Iris pigment epithelial cell (primary cell): ENCODE measurements at places on chromosomes 12 and 14.
A peak's percentile ranks its signal among the peaks of the same experiment; 100 is the strongest.

DNA sequence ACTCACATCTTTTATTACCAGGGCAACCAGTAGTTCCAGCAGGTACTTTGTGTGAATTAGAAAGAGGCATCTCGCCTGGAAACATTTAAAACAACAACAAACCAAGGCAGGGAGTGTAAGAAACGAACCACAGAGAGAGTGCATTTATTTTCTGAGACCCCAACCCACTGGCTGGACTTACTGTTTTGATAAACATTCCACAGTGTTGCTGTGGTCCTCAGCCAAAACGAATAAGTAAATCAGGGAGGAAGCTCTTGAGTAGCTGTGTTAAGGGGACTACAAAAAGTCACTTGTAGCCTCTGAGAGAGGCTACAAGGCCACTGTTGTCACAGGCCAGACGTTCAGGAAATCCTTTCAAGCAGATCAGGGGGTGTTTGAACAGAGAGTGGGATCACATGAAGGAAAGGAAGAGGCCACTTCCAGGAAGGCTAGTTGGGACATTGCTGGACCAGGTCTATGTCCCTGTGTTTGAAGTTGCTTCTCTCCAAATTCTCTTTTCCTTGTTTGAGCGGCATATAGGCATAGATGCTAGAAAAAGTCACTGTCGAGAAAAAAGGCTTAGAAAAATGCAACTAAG is 33.8 kb downstream of the DMAC2L start:
- no peak for DNase-seq

- peak; percentile 51 for DNase-seq
Observed at GRCh38 chr12:24839268-24839791, 109.6 kb downstream of the BCAT1 start.

DNA sequence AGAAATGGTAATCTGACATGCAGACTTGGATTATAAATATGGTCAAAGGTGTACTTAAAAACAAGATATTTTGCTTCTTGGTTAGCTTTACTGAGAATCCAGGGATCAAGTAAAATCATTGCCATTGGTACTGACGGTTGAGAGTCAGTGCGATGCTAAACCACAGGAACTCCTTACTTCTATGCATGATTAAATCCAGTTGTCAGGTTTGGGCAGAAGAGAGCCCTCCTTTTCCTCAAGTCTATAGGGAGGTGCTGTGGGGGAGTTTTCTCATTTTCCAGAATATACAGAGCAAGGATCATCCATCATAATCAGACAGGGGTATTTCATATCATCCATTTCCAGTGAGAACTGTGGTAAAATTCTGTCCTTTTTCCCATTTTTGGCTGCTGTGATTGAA is 839.1 kb downstream of the NRXN3 start:
- DNase-seq: no peak

DNA sequence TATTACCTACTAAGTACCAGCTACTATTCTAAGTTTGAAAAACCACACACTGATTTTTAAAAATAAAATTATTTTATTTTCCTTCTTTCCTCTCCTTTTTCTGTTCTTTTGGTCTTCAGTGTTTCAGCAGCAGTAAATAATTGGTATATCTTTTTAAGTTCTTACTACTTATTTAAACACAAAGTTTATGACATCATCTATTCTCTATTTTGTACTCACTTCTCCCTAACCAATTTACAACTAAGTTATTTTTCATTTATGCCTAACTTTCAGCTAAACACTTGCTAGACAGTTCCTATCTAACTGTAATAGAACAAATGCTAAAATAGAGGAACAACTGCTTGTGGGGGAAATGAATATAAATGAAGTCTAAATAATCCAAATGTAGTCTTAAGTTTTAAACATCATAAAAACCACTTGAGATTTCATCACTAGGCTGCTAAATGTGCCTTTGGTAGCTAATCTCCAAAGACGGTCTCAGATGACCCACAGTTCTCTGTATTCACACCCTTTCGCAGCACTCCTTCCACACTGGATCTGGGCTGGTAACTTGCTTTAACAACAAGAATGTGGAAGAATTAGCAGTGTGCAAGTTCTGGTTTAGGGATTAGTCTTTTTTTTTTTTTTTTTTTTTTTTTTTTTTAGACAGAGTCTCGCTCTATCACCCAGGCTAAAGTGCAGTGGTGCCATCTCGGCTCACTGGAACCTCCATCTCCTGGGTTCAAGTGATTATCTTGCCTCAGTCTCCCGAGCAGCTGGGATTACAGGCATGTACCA is 41.0 kb downstream of the TFCP2 start:
- DNase-seq: no peak

GRCh38 chr12:48160807-48161206 is 3.5 kb upstream of the ASB8 start:
- DNase-seq: peak; percentile 21

DNA sequence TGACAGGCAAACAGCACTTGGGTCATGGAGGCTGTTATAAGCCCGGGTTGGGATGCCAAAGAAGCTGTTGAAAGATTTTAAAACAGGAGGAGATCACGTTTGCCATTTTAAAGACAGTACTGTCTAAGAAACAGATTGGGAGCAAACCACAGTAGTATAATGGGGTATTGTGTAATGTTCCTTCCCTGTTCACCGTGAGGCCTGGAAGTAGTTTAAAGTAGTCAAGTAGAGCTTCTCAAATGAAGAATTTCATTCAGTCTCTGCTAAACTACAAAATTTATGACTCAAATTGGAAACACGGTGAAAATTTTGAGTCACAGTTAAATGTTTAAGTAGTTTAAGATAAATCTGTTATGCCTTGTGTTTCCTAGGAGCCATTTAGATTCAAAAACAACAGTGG is 35.8 kb downstream of the ATP2A2 start:
- peak; percentile 88 for DNase-seq

DNA sequence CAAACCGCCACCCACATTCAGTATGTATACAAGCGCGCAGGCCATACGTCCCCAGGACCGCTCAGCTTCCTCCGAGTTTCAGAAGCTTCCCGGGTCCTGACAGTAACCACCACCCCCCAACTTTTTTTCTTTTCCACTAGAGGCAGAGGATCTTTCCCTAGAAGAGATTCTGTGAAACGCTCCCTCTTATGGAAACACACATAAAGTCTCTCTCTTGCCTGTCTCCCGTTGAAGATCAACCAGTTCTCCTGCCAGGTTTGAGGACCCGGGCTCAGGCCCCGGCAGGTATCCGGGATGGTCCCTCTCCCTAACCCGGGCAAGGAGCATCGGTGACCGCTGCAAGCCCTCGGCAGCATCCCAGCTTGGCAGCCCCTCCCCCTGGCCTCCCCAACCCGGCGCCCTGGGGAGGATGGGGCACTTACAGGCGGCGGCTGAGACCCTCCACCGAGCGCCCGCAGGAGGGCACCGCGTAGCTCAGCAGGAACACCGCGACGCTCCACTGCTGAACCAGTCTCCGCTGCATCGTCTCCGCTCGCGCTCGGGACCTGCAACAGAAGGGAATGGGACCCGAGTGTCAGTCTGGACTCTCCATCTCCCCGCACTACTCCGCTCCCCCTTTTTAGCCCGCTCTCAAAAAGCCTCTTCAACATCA is 3.4 kb downstream of the PTHLH start:
- no peak for DNase-seq

DNA sequence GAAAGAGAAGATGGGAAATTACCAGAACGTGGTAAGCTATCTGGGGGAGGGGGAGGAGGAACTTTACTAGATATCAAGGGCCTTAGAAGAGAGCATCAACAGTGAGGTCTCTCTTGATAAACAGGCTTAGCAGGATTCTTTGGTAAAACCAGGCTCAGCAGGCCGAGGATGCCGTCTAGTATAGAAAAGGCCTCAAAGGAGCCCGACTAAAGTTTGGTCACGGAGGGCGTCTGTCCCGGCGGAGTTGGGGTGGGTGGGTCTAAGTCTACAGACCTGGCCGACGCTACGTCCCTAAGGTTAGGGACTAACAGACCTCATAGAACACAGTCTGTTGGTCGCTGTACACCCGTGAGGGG is 538 bp upstream of the TIGAR start:
- no peak for DNase-seq

- DNase-seq: no peak
Observed at GRCh38 chr14:41235466-41235865, 371.2 kb upstream of the LRFN5 start.
